ENCODE measurements at places on chromosomes 6 and 20.

GRCh38 chr20:62227977-62228958 lies 8.2 kb upstream of the HRH3 start:
- no peak for DNase-seq

DNA sequence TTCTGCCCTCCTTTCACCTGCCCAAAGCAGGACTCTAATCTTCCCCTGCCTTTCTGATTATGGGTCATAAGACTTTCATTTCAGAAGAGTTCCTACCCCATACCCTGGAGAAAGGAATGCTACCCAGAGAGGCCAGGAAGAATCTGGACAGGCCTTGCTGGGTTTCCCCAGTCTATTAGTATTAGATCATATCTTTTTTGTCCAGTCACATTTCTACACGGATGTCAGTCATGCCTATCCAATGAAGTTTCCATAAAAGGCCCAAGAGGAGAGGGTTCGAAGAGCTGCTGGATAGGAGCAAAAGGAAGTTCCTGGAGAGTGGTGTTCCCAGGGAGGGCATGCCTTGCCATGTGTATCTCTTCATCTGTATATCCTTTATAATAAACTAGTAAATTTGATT lies 3.2 kb downstream of the POLH start:
- no peak for DNase-seq

- DNase-seq: no peak
These were observed 141.0 kb upstream of the MLN start for GRCh38 chr6:33944686-33945411.

GRCh38 chr6:5199283-5199682 lies 61.5 kb downstream of the LYRM4 start:
- no peak for DNase-seq

DNA sequence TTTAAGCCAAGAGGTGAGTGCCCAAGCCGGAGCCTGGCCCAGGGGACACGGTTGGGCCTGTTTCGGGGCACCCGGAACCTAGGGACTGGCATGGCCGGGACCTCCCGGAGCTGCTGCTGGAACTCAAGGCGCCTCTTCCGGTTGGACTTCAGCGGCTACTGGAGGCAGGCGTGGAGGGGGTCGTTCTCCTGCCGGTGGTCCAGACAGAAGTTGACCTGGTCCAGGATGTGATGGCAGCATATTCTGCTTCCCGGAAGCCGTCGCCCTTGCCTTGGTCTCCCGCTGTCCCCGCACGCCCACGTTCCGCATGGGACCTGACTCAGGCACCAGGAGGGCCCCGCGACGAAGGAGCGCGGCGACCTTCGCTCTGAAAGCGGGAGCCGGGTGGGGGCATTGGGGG lies 240.8 kb downstream of the FOXA2 start:
- DNase-seq: no peak

DNA sequence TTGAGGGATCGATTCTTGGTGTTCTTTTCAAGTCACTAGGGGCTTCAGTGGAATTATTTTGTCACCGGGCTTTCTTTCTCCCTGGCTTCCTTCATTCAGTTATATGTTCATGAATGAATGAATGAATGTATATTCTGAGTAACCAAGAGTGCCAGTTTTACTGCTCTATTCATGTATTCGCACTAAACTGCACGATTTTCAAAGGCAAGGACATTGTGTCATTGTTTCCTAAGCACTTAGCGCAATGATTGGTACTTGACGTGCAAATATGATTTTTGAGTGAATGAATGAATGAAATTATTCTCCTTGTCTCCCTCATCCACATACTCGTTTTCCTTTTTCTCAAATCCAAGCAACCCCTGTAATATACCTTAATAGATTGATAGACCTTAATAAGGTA lies 822 bp downstream of the AFG1L start:
- DNase-seq: no peak

- no peak for DNase-seq
These were observed 34.9 kb downstream of the SLC22A23 start for GRCh38 chr6:3421791-3422434.

GRCh38 chr6:147390909-147391536 lies 117.5 kb upstream of the SAMD5 start:
- DNase-seq: peak; percentile 53

GRCh38 chr20:37090407-37090806 lies 5.4 kb downstream of the RBL1 start:
- no peak for DNase-seq

GRCh38 chr6:34958734-34959133 lies 69.7 kb downstream of the ANKS1A start:
- DNase-seq: no peak

DNA sequence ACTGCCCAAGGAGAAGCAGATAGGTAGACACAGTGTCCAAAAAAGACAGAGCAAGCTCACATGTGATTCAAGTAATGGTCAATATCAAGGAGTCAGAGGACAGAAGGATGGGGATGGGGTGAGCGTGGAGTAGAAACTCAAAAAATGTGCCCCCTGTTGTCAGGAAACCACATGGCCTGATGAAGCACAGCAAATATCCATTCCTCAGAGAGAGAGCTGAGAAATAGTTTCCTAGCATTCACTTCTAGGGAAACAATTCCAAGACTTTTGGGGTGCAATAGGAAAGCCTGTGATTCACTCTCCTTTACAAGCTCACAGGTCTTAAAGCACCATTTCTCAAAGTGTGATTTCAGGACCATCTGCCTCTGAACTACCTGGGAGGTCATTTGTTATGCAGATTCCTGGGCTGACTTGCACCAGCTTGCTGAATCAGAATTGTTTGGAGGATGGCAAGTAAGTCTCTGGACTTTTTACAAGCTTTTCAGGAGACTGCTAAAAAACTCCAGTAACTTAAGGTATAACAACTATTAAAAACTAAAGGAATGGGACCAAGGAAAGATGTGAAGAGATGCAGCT lies 432.8 kb downstream of the HDGFL1 start:
- no peak for DNase-seq

GRCh38 chr20:6095409-6095808 lies 27.4 kb downstream of the FERMT1 start:
- no peak for DNase-seq

GRCh38 chr6:44072452-44072958 lies 54.7 kb downstream of the MRPL14 start:
- DNase-seq: no peak

GRCh38 chr6:159114569-159114968 lies 54.6 kb upstream of the FNDC1 start:
- no peak for DNase-seq

DNA sequence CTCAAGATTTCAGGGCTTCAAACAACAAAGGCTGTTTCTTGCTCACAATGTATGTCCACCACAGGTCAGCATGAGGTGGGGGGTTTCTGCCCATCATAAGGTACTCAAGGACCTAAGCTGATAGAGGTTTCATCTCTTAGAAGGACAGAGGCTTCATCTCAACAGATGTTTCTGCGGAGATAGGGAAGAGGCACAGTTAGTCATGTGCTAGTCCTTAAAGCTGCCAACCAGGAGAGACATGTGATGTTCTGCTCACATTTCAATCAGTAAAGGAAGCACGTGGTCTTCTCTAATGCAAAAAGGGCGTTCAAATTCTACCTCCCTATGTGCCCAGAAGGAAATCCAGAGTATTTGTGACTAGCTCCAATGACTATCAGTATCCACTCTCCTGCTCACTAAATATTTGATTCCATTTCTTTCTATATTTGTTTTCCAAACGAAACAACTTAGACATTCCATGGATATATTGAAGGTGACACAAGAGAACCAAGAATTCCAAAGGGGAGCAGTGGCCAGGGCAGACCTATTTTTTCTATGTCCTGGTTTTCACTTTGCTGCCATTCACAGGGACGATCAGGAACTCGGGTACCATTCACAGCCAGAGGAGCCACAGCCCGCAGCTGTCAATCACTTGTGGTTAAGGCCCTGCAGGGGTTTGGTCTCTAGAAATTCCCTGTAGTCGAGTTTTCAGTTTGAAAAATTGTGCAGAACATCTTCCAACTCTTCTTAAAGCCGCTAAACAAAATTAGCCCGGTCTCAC lies 173.2 kb upstream of the FOXA2 start:
- no peak for DNase-seq

DNA sequence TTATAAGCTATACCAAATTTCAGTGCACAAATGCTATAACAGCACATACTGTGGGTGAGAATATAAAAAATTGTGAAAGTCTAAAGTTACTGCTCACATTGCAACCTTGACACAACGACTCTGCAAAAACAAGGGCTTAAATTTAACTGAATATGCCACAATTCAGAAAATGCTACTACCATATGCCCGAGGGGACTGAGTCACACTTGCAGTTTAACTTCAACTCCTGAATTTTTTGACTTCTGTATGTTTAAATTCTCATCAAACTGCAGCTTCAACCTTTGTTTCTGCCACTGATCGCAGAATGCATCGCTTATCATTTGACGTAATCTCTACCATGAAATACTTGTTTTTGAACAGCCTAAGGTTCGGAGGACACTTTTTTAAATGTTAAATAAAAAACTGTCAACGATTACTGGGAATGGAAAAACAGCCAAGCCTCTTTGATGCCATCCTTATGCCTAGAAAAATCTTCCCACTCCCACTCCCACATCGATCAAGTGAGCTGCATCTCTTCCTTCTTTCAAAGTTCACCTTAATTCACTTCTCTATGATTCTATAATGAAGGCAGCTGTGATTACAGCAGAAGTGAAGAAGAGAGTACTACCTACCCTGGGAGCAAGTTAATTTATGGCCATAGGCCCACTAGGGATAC lies 136.5 kb downstream of the ATXN1 start:
- no peak for DNase-seq

DNA sequence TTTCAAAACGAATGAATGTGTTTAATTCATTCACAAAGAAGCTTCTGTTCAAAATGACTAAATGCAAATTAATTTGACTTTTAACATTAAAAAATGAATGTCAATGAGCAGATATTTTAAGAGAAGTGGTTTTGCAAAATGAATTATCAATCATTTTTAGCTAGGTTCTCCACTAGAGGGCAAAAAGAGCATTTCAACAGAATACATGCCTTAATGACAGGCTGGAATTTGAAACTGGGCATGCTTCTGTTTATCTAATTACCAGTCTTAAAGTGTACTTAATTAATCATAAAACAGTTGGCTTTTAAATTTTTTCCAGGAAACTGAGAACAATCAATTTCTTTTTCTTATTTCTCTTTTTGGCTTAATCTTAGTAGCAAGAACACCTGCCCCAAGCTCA lies 63.8 kb upstream of the TINAG start:
- DNase-seq: peak; percentile 7

- DNase-seq: no peak
These were observed 29.3 kb upstream of the SSTR4 start for GRCh38 chr20:23005776-23006175.

- no peak for DNase-seq
These were observed 27.8 kb upstream of the CENPW start for GRCh38 chr6:126312013-126312665.

DNA sequence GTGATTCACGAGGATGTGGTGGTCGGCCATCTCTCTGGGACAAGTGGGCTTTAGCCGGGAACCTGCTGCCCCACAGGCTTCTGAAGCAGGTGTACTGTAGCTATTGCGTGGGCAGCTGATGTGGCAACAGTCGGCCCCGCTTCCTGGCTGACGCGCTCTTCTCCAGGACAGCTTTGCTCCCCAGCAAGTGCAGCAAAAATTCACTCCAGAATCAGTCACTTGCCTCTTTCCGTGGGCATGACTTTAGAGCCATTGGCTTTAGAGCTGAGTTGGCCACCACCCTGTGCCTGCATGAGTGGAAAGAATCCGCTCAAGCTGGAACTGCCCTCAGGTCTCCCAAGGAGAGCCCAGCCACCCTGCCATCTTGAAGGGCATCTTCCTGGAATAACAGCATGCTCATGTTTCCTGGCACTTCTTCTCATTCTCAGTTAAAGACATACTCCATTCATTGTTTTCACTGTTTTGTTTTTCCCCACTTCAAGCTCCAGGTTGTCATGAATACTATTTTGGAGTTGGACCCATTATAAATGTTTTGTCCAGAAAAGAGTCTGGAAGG lies 178.3 kb downstream of the ZDHHC14 start:
- DNase-seq: no peak

DNA sequence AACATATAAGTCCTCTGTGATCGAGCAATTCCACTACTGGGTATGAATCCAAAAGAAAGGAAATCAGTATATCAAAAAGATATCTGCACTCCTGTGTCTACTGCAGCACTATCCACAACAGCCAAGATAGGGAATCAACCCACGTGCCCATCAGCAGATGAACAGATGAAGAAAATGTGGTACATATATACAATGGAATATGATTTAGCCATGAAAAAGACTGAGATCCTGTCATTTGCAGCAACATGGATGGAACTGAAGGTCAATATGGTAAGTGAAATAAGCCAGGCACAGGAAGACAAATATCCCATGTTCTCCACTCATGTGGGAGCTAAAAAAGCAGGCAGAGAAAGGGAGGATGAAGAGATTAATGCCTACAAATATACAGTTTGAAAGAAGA lies 95.7 kb upstream of the POPDC3 start:
- no peak for DNase-seq

DNA sequence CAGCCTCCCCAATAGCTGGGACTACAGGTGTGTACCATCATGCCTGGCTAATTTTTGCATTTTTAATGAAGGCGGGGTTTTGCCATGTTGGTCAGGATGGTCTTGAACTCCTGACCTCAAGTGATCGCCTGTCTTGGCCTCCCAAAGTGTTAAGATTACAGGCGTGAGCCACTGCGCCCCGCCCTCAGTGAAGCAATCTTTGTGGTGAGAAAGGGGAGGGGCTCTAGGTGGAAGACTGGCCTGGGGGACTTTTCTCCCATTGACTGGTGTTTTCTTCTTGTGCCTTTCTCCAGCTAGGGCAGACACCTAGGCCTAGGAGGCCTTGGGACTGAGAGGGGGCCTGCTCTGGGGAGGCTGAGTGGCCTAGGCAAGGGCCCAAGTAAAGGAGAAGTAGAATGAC lies 84.1 kb downstream of the DNAAF9 start:
- no peak for DNase-seq

GRCh38 chr6:2756687-2757224 lies 6.0 kb upstream of the MYLK4 start:
- no peak for DNase-seq

- DNase-seq: no peak
These were observed 141.9 kb upstream of the ENPP5 start for GRCh38 chr6:46312654-46313053.

GRCh38 chr6:32885698-32886286 lies 31.8 kb downstream of the PSMB9 start:
- DNase-seq: peak; percentile 54

GRCh38 chr6:49552596-49552995 lies 2.1 kb downstream of the C6orf141 start:
- no peak for DNase-seq

DNA sequence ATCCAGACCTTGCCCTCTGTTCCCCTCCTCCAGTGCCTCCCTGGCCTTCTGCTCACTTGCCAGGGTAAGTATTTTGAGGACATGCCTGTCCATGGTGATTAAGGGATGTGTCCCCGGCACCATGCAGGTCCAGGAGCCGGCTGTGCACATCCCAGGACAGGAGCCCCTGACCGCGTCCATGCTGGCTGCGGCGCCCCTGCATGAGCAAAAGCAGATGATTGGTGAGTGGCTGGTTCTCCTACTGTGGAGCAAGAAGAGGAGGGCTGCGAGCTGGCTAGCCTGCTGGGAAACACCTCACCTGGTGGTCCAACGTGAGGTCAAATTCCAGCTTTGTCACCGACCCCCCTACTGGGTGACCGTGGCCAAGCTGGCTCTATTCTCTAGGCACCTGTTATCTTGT lies 23.7 kb downstream of the TOMM34 start:
- no peak for DNase-seq

- DNase-seq: no peak
These were observed 19.7 kb upstream of the UTRN start for GRCh38 chr6:144265390-144265789.

GRCh38 chr6:162697872-162698403 lies 29.6 kb downstream of the PRKN start:
- DNase-seq: no peak
